ENCODE measurements at places on chromosomes 5 and 9.
A peak's percentile ranks its signal among the peaks of the same experiment; 100 is the strongest.

GRCh38 chr9:121023064-121023463 is 27.0 kb downstream of the C5 start:
- DNase-seq, result no peak

- peak; percentile 74 for DNase-seq
These were observed 108.0 kb downstream of the PAM start for GRCh38 chr5:102863058-102863457.

GRCh38 chr5:15529821-15530220 is 29.8 kb downstream of the FBXL7 start:
- no peak for DNase-seq

DNA sequence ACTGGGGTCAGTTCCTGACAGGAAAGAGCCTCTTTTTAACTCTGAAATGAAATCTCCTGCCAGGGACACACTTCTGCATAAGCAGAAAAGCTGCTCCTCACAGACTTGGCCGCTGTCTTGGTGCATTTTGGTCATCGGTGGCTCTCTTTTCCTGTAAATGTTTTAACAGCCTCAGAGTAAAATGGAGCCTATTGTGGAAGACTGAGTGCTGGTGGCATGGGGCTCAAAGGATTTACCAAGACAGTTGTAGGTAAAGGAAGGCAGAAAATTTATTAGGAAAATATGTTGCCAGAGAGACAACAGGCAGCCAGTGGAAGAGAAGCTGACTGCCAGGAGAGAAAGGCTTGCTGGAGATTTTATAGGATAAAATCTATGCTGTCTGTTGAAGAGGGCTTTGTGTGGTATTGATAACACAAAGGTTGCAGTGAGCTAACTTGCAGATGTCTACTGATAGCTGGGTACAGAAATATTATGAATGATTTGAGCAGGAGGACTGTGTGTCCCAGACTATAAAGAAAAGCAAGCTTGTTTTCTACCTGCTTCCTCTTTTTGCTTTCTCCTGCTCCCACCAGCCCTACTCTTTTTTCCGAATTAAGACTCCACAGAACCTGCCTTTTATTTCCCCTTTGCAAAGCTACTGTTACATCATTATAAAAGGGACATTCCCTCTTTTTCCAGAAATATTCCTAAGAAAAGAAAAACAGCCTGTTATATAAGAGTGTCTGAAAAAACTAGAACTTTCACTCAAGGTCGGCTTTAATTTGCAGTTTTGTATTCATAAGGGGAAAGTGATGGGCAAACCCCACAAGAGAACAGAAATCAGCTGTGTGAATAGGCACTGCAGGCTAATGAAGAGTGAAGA is 27.9 kb upstream of the IFNA14 start:
- no peak for DNase-seq

- no peak for DNase-seq
These were observed 4.4 kb downstream of the NOP16 start for GRCh38 chr5:176383961-176384360.

DNA sequence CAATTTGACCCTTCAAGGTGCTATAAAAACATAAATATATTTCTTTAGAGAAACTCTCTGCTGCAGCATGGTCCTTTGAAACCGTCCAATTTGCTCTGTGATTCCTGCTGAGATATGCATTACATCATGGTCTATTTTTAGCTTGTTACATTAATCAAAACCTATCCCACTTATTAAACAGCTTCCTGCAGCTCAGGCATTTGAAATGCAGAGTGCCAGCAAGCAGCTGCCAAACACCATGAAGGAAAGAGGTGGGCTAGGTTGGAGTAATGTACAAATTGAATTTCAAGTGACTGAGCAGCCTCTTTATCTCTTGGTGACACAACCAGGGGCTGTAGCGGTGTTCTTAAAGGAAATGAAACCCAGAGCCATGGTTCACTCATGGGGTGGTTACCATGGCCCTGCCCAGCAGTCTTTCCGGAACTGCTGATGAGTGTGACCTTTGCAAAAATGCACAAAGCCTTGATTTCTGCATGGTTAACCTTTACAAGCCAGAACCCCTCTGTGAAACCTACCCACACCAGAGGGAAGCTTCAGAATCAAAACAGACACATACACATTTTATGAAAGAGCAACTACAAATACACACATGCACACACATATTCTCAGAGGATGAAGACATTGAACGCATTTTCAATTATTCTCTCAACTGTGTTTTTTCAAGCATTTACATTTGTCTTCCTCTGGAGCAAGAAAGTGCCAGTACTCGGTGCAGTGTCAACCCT is 155.8 kb upstream of the ZNF608 start:
- no peak for DNase-seq

DNA sequence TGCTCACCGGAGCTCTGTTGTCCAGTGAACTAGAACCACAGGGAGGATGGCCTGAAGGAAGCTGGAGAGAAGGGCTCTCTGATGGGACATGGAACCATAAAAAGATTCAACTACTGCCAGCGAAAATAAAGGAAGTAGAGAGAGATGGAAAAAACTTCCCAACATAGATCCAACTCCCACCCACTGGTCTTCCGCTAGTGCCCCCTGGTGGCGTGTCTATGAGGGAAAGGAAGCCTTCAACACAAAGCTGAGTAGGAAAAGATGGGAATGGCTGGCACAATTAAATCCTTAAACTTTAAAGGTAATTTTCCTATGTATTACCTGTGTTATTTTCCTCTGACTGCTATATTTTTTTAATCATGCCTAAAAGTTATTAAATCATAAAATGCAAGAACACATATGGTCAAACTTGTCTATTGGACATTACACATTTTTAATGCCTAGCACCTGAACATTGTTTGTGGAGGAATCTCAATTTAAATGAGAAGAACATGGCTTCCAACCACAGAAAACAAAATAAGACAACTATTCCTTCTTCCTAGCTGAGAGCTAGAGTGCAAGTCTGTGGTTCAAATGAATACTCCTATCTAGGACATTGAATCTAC is 51.5 kb downstream of the CEP120 start:
- DNase-seq, result no peak

DNA sequence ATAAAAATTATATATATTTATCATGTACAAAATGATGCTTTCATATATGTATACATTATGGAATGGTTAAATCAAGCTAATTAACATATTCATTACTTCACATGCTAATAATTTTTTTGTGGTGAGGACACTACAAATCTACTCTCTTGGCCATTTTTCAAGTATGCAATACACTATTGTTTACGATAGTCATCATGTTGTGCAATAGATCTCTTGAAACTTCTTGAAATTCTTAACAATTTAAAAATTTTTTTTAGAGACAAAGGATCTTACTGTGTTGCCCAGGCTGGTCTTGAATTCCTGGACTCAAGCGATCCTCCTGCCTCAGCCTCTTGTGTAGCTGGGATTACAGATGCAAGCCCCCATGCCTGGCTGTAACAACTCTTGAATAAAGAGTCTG is 45.2 kb upstream of the SHOC1 start:
- DNase-seq, result no peak

DNA sequence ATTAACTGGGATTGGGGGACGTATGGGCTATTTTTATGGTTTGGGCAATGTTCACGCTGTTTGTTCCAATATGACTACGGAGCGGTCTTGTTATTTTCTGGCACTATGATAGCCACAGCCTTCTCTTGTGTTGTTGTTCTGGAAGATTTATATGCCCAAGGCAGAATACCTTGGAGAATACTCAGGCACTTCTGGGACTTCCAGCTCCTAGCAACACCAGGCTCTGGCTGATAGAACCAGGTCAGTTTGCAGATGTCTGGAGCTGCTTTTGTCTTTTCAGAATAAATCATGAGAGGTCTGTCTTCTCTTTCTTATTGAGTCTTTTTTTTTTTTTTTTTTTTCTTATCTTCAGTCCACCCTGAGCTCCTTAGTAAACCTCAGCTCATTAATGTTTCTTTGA is 262.5 kb downstream of the MED10 start:
- DNase-seq, result no peak

DNA sequence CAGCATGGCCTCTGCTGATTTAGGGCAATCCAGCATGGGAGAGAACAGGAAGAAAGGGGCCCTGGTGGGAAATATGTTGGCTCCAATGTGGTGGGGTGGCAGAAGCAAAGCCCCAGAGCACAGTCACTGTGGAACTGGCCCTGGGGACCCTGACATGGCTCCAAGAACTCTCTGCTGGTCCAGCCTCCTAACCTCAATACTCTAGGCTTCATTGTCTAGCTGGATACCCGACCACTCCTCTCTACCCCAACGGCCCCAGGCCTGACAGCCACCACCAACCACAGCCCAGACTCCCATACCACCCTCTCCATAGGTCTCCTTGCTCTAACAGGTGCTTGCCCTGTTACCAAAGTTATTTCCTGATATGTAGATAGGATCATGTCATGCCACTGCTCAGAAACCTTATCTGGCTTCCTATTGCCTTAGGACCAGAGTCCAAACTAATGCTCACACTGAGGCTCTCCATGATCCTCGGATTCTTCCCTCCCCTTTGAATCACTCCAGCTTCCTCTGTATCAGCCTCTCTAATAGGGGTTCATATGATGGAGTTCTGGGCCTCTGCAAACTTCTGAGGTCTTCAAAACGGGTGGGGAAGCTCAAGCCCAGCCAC is 12.9 kb downstream of the ACSL6 start:
- DNase-seq, result no peak

GRCh38 chr9:70495514-70495913 is 81.1 kb upstream of the KLF9 start:
- DNase-seq, result no peak

DNA sequence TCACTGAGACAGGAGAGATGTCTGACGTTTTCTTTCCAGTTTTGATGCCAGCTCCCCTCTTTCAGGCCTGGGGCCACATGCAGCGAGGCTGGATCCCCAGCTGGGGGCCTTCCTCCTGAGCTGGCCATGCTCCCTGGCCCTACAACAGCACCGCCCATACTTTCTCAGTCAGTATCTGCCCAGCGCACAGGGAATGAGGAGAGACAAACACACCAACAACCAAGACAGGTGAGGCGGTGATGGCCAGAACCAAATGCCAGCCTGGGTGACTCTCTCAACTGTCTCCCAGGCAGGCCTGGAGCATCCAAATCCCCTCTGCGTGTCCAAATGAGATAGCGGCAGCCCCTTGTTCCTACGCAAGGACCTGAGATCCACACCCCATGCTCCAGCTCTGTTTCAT is 109.6 kb downstream of the ROR2 start:
- no peak for DNase-seq

- no peak for DNase-seq
These were observed 79.3 kb downstream of the CAMSAP1 start for GRCh38 chr9:135827866-135828580.

DNA sequence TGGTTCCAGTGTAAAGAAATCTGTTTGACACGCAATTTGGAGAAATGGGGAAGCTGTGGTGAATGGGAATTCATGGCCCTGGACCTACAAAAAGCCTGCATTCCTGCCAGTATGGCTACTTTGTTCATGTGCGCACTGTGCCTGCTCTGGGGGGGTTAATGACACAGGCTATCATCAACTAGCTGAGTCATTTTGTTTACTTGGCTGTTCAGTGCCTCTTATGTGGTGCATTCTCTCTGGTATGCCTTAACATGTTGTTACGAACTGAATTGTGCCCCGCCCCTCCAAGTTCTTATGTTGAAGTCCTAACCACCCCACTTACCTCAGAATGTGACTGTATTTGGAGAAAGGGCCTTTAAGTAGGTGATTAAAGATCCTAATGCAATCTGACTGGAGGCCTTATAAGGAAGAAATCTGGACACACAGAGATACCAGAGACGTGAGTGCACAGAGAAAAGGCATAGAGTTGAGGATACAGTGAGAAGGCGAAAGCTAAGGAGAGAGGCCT is 20.4 kb upstream of the UBAP1 start:
- DNase-seq, result no peak

GRCh38 chr5:173234129-173234790 is 746 bp downstream of the NKX2-5 start:
- DNase-seq, result no peak

DNA sequence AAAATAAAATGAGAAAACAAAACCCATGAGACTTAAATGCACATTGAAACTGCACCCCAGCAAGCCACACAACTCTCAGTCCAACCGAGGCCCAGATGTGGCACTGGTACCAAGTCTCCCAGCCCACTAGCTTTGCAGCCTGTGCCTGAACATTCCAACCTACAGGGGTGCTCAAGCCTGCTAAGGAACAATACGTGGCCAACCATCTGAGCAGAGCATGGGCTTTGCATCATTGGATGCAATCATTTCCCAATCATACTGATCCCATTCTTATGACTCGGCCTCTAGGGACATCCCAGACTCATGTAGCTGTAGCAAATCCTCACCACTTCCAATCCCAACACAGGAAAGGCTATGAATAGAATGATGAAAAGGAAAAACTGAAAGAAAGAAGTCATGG is 297.2 kb downstream of the SPOCK1 start:
- DNase-seq, result no peak

DNA sequence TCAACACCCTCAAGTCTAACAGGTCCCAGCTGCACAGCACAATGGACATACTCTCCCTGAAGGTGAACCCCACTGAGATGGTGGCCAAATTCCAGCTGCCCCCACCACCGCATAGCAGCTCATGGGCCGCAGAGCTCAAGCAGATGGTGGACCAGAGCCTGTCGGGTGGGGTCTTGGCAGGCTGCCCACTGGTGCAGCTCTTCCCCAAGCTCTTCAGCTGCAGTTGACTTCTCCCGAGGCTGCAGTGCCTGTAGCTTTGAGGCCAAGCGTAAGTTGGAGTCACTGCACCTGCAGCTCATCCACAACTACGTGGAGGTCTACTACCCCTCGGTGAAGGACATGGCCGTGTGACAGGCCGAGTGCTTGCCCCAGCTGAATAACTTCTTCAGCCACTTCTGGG is 56.6 kb upstream of the SPTLC1 start:
- no peak for DNase-seq

- DNase-seq, result no peak
These were observed 94.5 kb downstream of the TMC1 start for GRCh38 chr9:72615931-72616330.

- DNase-seq, result peak; percentile 77
These were observed 318.1 kb downstream of the PIK3R1 start for GRCh38 chr5:68533571-68534084.

DNA sequence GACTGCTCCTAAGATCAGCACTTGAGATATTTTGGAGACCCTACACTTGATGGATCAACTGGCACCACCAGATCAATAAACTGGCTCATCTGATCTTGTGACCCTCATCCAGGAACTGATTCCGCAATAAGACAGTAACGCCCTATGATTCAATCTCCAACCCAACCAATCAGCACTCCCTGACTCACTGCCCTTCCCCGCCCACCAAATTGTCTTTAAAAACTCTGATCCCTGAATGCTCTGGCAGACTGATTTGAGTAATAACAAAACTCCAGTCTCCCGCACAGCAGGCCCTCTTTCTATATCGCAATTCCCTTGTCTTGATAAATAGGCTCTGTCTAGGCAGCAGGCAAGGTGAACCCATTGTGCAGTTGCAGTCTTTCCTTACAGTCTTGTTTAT is 677.0 kb downstream of the LRRC70 start:
- no peak for DNase-seq

Measured in NCI-H526 treated with DMSO at 0.1 percent for 48 hours (cell line).